ENCODE measurements at places on chromosomes 4 and X.

DNA sequence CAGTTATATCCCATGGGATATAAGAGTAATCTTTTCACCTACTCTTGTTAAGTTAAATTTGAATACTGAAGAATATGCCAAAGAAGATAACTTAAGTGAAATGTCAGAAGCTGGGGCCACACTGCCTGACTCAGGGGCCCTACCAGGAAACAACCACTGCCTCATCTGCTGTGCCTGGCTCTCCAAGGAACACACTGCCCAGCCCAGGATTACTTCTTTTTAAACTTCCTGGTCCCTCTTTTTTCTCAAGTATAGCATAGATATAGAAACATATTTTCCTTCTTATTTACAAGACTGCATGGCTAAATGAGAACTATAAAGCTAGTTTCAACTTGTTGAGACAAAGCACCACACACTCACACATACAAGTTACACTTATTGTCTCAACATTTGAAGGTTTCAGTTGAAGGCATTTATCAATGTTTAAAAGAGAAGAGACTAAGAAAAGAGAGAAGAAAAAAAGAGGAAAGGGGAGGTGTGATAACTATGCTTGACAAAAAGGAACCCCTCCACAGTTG, 45.2 kb downstream of the MAML3 start:
- no peak for DNase-seq

- no peak for DNase-seq
These were observed 152.7 kb upstream of the FTHL17 start for GRCh38 chrX:31224381-31225012.

- DNase-seq, result no peak
These were observed 22.1 kb downstream of the CPEB2 start for GRCh38 chr4:15024386-15024785.

DNA sequence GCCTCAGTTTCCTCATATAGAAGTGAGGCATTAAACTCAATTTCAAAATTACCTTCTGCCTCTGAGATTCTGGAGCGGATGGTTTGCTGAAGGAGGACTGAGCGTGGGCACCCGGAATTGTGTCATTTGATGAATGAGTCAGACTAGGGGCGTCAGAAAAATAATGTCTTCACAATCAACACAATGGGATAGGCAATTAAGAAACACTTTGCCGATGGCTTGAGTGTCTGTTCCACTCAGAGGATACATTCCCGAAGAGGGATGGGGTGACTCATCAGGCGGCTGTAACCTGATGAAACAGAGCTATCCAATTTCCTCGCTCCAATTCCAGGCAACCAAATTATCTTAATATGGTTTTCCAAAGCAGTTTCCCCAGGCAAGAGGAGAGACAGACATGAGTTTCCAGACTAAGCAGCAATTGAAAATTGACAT, 1.2 kb upstream of the CHRNA9 start:
- peak; percentile 15 for DNase-seq

DNA sequence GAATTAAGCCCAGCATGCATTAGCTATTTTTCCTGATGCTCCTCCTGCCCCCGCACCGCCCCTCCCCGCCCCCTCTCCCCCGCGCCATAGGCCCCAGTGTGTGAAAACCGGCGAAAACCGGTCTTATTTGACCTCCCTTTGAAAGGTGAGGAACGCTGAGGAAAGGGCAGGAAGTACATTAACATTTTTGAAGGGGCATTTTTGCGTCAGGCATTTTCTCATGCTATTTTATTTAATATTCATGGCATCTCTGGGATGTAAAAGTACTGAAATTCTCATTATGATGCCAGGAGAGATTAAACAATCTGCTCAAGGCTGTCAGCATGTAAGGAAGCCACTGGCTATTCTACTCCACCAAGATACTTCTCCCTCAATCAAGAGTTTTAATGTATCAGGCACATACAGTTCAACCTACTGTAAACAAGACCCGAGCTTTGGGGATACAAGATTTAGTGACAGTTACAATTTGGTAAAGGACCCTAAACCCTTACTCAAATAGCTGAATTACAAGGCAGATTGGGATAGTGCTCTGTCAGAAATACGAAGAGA, 1.2 kb upstream of the NMU start:
- no peak for DNase-seq

DNA sequence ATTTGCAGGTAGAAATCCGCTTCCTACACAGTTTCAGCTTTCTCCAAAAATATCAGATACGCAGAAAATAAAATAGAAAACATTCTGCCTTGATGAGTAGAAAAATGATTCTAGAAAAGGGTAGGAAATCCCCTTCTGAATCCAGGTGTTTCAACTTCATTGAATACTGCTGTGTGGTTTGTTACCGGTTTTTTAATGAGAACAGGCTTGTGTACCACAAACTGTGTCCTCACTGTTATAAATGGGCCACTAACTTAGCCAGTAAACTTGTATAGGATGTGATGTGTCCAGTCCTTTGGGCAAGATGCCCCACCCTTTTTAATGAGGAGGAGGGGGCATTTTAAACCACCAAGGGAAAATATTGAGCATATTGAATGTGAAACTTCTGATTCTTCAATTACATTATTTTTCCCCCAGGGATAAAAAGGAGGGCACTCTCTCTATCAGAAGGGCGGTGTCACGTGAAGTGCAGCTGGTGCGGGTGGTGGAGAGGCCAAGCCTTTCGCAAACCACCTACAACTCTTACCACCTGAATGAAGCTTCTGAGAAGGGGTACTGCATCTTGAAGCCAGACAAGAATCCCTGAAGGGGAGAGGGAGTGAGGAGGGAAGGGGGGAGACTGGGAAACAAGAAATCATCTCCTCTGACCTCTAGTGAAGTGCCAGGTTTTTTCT, 4.5 kb downstream of the CXXC4 start:
- DNase-seq, result peak; percentile 14

- DNase-seq, result no peak
These were observed 6.0 kb upstream of the WDR13 start for GRCh38 chrX:48591255-48591791.

GRCh38 chr4:24328711-24329110, 255.6 kb downstream of the DHX15 start:
- no peak for DNase-seq

- no peak for DNase-seq
These were observed 56.2 kb upstream of the TMEM33 start for GRCh38 chr4:41878991-41879491.

- no peak for DNase-seq
These were observed 57.8 kb upstream of the HCCS start for GRCh38 chrX:11053351-11053750.

GRCh38 chr4:100049872-100050271, 99.8 kb upstream of the H2AZ1 start:
- DNase-seq, result no peak

- DNase-seq, result peak; percentile 87
These were observed 243.1 kb downstream of the ANK2 start for GRCh38 chr4:113292371-113293042.

DNA sequence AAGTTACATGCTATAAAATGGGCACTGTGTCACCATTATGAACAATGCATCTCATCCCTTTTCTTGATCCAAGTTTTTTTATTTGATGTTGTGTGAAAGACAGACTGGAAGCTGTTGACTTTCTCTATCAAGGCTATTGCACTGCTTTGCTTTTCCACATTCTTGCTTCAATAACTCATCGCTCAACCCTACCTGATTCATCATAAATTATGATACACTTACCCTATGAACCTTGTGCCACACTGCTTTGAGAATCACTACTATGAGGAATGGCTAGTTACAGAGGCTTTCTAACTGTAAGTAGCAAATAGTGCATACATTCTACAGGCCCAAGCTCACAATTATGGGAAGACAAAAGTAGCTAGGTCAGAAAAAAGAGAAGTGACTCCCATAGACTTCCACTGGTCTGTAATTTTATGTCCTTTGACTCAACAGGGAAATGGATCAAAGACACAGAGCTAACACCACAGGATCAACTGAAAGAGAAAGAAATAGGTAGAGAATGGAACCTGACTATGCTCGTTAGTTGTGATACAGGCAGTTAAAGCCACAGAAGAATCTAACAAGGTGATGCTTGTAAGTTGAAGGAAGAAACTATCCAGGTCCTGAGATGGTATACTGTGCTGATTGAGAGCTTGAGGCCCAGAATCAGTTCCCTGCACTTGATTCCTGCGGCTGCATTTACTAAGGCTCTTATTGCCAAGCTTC, 163.5 kb downstream of the PPP3CA start:
- no peak for DNase-seq

- DNase-seq, result no peak
These were observed 298.3 kb downstream of the EVC2 start for GRCh38 chr4:5409972-5410618.

DNA sequence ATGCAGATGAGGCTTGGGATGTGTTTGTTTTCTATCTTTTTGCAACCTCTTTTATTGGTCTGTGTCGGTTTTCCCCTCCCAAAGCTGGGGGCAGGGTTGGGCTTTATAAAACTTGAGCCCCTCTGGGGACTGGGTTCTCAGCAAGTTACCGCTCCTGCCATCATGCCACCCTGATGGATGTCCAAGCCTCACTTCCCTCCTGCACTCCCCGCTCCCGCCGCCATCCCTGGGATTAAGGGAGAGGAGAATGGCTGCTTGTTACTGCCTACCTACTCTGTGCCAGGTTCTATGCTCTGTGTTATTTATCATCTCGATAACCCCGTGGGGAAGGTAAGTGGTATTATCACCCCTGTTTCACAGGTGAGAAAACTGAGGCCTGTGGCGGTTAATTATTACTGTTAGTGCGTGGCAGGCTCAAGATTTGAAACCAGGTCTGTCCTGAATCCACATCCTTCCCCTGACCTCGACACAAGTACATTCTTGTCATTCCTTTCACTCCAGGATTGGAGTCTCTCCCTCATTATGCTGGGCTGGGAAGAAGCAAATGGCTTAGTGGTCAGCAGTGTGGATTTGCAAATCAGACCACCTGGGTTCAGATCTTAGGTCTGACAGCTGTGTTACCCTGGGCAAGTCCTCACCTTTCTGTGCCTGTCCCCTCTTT, 4.5 kb downstream of the UBA1 start:
- DNase-seq, result no peak

GRCh38 chrX:1126738-1127137, 85.7 kb downstream of the CRLF2 start:
- no peak for DNase-seq

DNA sequence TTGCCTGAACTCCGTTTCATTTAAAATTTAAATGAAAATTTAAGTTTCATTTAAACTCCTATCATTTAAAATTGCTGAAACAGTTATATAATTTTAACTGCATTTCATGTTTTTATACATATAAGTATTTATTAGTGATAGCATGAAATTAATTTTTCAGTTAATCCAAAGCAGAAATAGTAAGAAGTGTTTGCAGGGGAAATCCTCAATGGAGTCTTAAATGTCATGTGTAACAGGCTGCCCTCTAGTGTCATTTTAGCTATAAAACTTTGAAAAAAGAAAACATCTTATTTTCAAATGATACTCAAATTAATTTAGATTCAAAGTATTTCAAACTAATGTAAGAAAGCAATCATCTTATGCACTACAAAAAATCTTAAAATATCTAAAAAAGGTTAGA, 27.2 kb downstream of the TAPT1 start:
- peak; percentile 4 for DNase-seq

GRCh38 chr4:76311896-76312331, 5.4 kb downstream of the STBD1 start:
- DNase-seq, result no peak

DNA sequence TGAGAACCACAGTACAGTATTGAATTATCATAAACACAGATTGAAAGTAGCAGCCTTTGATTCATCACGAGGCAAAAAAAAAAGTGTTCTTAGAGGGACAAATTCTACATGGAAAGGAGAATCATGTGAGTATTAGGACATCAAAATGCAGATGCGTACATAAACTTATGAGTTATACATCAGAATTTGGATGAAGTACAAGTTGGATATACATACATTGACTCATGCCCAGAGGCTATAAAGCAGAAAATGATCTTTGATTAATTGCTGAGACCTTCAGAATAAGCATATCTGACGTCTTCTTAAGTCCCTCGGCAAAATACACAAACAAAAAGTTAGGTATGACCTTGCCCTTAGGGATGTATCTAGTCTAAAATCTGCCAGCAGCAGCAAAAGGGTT, 206.4 kb downstream of the LDB2 start:
- DNase-seq, result no peak

DNA sequence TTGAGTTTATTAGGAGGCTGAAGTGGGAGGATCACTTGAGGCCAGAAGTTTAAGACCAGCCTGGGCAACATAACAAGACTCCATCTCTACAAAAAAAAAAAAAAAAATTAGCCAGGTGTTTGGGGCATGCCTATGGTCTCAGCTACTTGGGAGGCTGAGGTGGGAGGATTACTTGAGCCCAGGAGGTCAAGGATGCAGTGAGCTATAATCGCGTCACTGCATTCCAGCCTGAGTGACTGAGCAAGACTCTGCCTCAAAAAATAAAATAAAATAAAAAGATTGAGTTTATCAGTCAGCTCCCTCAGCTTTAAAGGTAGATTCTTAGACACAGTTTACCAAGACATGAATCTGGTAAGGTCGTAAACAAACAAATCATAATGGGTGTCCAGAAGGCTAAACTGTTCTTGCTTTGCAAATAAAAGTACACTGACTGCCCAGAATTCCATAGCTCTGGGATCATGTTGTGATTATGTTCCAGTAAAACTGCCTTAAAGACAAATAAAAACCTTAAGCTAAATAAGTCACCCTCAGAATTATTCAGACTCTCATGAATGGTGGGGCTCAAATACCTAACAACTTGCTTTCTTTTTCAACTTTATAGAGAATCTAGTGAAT, 18.7 kb downstream of the APOO start:
- no peak for DNase-seq

GRCh38 chr4:803884-804283, 22.0 kb downstream of the CPLX1 start:
- DNase-seq, result no peak

DNA sequence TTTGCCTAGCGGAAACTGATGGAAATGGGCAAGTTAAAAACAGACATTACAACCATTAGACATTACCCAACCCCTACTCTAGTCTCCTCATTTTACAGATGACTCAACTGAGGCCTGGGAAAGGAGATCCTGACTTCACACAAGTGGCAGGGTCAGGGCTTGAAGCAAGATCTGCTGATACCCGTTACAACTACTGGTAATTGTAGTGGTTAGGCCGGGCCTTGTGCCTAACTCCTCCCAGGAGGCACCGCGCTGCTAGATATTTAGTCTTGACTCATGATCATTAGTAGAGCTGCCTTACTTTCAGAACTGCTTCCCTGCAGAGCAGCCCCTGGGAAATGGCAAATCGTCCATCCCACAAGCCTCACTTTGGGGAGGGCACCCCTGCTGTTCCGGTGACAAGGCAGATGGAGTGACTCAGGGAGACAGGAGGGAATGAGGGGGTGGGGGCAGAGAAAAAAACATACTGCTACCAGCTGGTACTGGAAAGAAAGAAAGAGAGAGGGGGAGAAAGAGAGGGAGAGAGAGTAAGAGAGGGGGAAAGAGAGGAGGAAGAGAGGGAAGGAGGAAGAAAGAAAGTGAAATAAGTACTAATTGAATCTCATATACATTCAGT, 12.2 kb downstream of the ARHGEF6 start:
- DNase-seq, result peak; percentile 65
